ENCODE measurements at places on chromosomes 7 and 10. TPM values are rescaled to one million over a fixed set of nuclear protein-coding genes. Genes with fewer than 3 reads are reported as not detected.

GRCh38 chr10:16652154-16652553 is 130.5 kb upstream of the C1QL3 start:
- H3K27me3 ChIP-seq: no peaks in the 10 kb centered on the region
- no peaks in the 10 kb centered on the region for H3K4me1 ChIP-seq
- H3K27ac ChIP-seq: no peak overlapping the region
- H3K4me3 ChIP-seq: no peak overlapping the region
- no peaks in the 10 kb centered on the region for H3K36me3 ChIP-seq
- DNase-seq: no peak

- no peaks in the 10 kb centered on the region for H3K27me3 ChIP-seq
- H3K27ac ChIP-seq: peak overlapping the region; percentile 17
- H3K4me1 ChIP-seq: peaks cover 6% of the 10 kb centered on the region
Measured at GRCh38 chr7:33807779-33808482, 97.4 kb upstream of the BMPER start.

DNA sequence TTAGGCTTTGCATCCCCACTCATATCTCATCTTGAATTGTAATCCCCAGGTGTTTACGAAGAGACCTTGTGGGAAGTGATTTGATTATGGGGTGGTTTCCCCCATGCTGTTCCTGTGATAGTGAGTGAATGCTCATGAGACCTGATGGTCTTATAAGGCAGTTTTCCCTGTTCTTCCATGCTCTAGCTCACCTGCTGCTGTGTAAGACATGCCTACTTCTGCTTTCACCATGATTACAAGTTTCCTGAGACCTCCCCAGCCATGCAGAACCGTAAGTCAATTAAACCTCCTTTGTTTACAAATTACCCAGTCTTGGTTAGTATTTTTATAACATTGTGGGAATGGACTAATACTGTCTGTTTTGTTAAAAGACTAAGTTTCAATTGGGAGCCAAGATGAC is 35.3 kb upstream of the ZNF92 start:
- no peaks in the 10 kb centered on the region for H3K27me3 ChIP-seq
- H3K4me1 ChIP-seq: no peaks in the 10 kb centered on the region
- no peaks in the 10 kb centered on the region for H3K36me3 ChIP-seq

Gene BMPER
- 12.2 TPM for total RNA-seq

Gene TACC2
- 7.6 TPM for total RNA-seq

Gene PAPOLB
- under 0.01 TPM for total RNA-seq

DNA sequence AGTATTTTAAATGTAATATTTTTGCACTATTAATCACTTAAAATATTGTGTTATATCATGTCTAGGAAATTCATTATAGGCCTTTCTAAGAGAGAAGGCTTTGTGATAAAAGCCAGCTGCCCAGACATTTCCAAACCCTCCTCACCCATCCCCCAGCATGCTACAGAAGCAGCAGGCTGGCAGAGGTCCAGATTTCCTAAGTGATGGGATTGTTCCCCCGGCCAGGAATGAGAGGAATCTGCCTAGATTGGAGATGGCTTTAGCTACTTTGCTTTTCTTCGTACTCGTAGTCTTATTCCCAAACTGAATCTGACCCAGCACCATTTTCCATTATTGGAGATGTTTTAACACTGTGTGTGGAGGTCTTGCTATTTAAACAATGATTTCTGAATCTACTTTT is 29.4 kb downstream of the CDK14 start:
- no peaks in the 10 kb centered on the region for H3K36me3 ChIP-seq
- H3K4me3 ChIP-seq: peak overlapping the region; percentile 22
- no peaks in the 10 kb centered on the region for H3K27me3 ChIP-seq
- peak overlapping the region; percentile 15 for H3K27ac ChIP-seq

DNA sequence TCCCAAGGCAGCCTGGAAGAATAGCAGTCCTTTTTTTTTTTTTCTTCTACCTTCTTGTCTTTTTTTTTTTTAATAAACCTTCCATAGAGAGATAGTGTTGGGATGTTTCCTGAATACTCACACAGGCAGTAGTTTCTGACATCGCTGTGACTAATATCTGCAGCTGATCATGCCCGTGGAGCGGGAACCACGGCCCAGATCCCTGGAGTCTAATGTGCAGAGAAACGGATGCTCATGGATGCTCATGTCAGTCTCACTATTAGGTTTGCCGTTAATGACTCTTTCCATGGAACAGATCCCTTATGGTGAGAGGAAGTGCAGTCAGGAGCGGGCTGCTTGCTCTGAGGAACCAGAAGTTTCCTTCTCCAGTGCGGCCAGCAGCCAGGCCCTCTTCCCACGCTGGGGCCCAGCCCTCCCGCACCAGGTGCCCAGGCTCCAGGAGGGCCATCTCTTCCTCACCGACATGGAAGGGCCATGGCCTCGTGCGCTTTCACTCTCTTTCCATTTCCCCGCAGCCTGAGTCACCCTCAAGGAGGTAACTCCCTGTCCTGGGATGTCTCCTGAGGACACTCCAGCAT is 132.5 kb downstream of the WDR37 start:
- DNase-seq: no peak
- H3K36me3 ChIP-seq: no peaks in the 10 kb centered on the region
- H3K4me3 ChIP-seq: no peak overlapping the region
- no peaks in the 10 kb centered on the region for H3K27me3 ChIP-seq

DNA sequence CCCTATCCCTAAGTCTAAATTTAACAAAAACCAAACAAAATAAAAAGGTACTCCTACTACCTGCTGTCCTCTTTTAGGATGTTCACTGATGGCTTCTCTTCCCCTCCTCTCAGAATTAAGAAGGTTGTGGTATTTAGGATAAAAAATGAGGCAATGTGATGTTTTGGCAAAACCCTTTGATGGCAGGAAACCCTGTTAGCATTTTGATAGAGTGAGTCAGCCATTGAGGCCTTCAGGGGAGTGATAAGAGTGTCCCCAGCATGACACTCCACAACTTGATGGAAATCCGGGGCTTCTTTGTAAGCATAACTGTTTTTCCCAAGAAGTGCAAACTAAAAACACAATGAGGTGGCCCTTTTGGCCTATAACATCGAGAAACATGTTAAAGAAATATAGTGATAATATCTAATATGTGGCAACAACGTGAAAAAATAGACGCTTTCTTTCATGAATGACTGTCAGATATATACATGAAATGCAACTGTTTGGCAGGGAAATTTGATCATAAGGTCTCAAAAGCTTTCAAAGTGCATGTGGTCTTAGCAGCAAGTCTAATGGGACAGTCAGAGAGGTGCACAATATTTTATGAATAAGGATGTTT is 55.0 kb downstream of the PRTFDC1 start:
- H3K4me1 ChIP-seq: peaks cover 14% of the 10 kb centered on the region
- no peaks in the 10 kb centered on the region for H3K27me3 ChIP-seq
- H3K36me3 ChIP-seq: no peaks in the 10 kb centered on the region
- H3K27ac ChIP-seq: no peak overlapping the region

GRCh38 chr7:144670218-144670617 is 165.6 kb downstream of the TPK1 start:
- H3K4me3 ChIP-seq: no peak overlapping the region
- no peaks in the 10 kb centered on the region for H3K36me3 ChIP-seq
- H3K4me1 ChIP-seq: no peaks in the 10 kb centered on the region
- peak; percentile 53 for DNase-seq
- H3K27ac ChIP-seq: no peak overlapping the region
- no peaks in the 10 kb centered on the region for H3K27me3 ChIP-seq

DNA sequence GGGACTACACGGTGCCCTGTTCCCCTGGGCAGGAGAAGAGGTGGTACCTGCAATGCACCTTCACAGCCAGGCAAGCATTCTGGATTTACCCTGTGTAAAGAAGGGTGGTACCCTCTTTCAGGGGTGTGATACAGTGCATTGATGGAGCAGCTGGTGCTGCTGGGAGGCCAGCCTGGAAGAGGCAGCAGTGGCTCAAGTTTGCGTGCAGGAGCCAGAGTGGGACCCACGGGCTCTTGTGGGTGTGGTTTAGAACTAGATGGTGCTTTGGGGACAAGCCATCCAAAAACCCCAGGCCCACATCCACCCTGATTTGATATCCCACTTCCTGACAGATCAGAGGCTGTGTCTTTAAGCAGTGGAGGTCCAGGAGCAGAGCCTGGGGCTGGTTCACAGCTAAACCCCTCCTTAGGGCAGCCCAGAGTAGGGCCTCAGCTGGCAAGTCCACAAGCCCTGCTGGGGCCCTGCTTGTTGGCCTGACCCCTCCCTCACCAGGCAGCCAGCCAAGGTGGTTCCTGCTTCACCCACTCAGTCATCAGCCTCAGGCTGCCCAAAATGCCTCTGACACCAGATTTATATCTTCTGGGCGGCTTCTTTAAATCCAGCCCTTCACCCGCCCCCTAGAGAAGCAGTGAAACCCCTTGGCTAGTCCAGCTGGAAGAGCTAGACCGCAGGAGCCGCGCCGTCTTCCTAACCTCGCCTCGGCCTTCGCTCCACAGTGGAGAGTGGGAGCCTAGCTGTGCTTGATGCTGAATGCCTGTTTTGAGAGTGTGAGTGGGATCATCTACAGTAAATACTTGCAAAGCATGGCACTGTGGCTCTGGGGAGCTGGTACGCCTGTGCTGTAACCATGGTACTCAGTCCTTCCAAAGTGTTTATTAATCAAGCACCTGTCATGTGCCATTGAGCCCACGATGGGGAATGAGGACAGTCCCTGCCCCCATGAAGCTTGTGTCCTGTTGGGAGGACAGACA is 1.4 kb upstream of the ASIC3 start:
- H3K4me1 ChIP-seq: peaks cover 8% of the 10 kb centered on the region
- H3K36me3 ChIP-seq: peaks cover 2% of the 10 kb centered on the region
- peak; percentile 95 for DNase-seq
- H3K4me3 ChIP-seq: no peak overlapping the region

GRCh38 chr7:1055956-1056784 is 11.8 kb downstream of the GPR146 start:
- no peaks in the 10 kb centered on the region for H3K27me3 ChIP-seq
- H3K4me1 ChIP-seq: no peaks in the 10 kb centered on the region
- H3K4me3 ChIP-seq: no peak overlapping the region
- no peak overlapping the region for H3K27ac ChIP-seq
- no peak for DNase-seq
- peaks cover 1% of the 10 kb centered on the region for H3K36me3 ChIP-seq

GRCh38 chr7:20513341-20513740 is 102.1 kb upstream of the ABCB5 start:
- H3K36me3 ChIP-seq: no peaks in the 10 kb centered on the region
- H3K4me3 ChIP-seq: no peak overlapping the region
- DNase-seq: no peak
- H3K27me3 ChIP-seq: no peaks in the 10 kb centered on the region

GRCh38 chr10:8071006-8071405 is 16.5 kb downstream of the GATA3 start:
- no peaks in the 10 kb centered on the region for H3K4me1 ChIP-seq
- H3K36me3 ChIP-seq: no peaks in the 10 kb centered on the region

- no peak overlapping the region for H3K4me3 ChIP-seq
- no peak overlapping the region for H3K27ac ChIP-seq
- no peaks in the 10 kb centered on the region for H3K4me1 ChIP-seq
- no peak for DNase-seq
- no peaks in the 10 kb centered on the region for H3K27me3 ChIP-seq
Measured at GRCh38 chr10:12971001-12971788, 30.3 kb downstream of the CCDC3 start.

Gene MTPN
- 158 TPM for total RNA-seq

Gene PTPRN2
- 0.77 TPM for total RNA-seq

GRCh38 chr7:44284216-44284615 is 41.2 kb downstream of the CAMK2B start:
- no peak overlapping the region for H3K4me3 ChIP-seq
- no peak overlapping the region for H3K27ac ChIP-seq
- no peaks in the 10 kb centered on the region for H3K36me3 ChIP-seq
- no peaks in the 10 kb centered on the region for H3K4me1 ChIP-seq
- DNase-seq: no peak
- no peaks in the 10 kb centered on the region for H3K27me3 ChIP-seq

DNA sequence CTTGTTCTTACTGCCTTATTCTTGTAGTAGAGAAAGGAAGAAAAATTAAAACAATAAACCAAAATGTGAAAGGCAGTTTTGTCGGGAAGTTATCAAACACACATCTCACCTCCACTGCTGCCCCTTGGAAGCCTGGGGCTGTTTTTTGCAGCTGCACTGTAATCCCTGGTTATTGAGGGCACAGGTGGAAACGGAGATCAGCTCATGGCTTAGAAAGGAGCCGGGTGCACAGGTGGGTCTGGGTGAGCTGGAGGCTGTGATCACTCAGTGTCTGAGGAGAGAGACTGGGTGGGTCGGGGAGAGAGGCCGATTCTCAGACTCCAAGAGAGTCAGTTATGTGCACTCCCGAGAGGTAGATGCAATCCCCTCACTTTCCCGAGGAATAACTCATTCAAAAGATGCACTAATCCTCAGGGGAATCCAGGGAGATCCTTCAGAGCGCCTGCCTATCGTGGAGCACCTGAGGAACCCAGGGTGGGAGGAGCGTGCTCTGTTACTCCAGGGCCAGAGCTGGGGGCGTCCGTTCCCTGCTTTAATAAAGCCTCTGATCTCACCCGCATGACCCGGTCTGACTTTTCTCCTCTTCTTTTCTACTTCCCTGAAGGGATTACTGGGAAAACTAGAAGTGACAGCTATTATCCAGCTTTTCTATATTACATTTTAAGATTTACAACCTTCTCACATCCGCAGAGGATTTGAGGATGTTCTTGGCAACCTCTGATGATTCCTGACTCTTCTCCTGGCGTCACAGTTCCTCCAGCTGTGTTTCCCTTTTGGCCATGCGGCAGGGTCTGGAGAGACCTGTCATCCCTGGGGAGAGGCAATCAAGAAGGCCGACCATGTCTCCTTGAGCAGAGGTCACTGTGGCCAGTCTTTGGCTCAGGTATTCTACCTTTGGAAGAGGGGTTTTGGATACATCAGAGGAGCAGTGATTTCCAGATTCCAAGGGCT is 82.1 kb downstream of the CAMK1D start:
- DNase-seq: no peak
- H3K36me3 ChIP-seq: no peaks in the 10 kb centered on the region
- H3K27ac ChIP-seq: no peak overlapping the region
- H3K4me3 ChIP-seq: no peak overlapping the region
- peaks cover 5% of the 10 kb centered on the region for H3K27me3 ChIP-seq

Gene PNLIP
- total RNA-seq: not detected

DNA sequence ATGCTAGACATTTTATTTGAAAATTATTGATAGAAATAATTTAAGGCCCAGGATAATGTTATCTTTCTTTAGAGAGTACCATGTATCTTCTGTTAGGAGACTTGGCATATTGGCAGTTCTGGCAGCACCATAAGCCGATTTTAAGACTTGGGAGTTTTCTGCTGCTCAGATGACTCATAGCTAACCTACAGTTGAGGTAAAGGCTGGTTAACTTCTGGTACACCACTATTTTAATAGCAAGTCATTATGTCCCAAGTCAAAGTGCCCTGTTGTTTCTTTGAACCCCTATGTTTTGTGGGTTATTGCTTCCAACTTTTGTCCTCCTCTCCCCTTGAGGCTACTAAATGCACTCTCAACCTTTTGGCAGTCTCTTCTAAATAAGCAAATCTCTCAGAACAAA is 25.2 kb downstream of the ATRNL1 start:
- H3K27me3 ChIP-seq: no peaks in the 10 kb centered on the region
- H3K4me3 ChIP-seq: no peak overlapping the region
- no peak for DNase-seq
- no peaks in the 10 kb centered on the region for H3K4me1 ChIP-seq

Gene EGR2
- 2.1 TPM for total RNA-seq

DNA sequence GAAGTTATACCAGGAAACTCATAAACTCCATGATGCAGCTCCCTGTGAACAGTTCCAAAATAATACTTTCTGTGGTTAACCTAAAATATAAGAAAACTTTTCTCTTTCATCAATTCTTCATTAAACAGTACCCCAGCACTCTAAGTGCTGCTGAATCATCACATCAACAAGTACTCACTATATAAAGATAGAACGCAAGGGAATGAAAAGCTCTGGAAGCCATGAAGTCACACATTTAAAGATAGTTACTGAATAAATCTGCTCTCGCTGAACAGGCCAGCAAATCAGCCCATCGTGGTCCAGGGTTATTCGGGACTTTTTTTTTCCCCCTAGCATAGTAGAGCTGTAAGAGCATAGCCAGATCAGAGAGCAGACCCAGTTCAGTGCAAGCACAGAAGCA is 254.3 kb downstream of the IPMK start:
- no peaks in the 10 kb centered on the region for H3K27me3 ChIP-seq
- H3K36me3 ChIP-seq: no peaks in the 10 kb centered on the region
- no peak overlapping the region for H3K27ac ChIP-seq
- peaks cover 3% of the 10 kb centered on the region for H3K4me1 ChIP-seq

Measured in fibroblast of lung (primary cell).